ENCODE measurements at places on chromosomes 1 and 21.
A peak's percentile ranks its signal among the peaks of the same experiment; 100 is the strongest.

DNA sequence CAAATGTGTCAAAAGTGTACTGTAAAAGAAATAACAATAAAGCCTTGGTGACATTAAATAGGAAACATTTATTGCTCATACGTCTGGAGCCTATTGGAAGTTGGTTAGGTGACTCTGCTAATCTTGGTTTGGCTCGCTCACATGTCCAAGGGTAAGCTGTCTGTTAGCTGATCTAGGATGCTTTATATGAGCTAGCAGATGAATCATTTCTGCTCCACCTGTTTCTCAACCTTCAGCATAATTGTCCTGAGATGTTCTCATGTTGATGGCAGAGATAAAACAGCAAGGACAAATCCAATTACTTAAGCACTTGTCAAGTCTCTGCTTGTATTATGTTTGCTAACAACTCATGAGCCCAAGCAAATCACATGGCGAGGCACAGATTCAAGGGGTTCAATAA is 56.0 kb upstream of the CD53 start:
- DNase-seq, result peak; percentile 7

DNA sequence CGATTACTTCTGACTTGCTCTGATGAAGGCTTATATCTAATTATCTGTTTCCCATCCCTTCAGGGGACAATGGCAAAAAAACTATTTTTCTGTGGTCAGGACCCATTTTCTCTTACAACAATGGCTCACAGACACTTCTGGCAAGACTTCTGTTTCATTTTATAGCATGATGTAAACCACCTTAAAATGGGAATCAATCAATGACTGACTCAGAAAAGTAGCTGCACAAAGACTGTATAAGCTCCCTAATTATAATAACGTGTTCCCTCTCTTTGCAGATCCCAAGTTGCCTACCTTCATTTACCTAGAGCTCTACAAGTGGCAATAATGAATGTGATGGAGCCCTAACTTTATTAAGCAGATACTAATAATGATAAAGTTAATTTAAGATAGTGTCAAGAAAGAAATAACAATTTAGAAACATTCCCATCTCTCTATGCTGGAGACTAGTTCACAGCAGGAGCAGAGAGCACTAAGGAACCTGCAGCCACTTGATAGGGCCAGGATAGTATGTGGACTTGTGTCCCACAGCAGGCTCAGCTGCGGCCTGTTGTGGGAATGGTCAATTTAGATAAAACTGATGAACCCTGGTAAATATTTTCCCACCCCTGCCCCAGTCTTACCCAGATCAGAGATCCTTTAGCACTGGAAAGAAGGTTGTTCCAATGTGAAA is 538 bp downstream of the GBP2 start:
- DNase-seq, result no peak

- DNase-seq, result no peak
These were observed 74.2 kb upstream of the CXADR start for GRCh38 chr21:17438635-17439034.

- DNase-seq, result no peak
These were observed 272.2 kb upstream of the B3GALT2 start for GRCh38 chr1:193458628-193459027.

DNA sequence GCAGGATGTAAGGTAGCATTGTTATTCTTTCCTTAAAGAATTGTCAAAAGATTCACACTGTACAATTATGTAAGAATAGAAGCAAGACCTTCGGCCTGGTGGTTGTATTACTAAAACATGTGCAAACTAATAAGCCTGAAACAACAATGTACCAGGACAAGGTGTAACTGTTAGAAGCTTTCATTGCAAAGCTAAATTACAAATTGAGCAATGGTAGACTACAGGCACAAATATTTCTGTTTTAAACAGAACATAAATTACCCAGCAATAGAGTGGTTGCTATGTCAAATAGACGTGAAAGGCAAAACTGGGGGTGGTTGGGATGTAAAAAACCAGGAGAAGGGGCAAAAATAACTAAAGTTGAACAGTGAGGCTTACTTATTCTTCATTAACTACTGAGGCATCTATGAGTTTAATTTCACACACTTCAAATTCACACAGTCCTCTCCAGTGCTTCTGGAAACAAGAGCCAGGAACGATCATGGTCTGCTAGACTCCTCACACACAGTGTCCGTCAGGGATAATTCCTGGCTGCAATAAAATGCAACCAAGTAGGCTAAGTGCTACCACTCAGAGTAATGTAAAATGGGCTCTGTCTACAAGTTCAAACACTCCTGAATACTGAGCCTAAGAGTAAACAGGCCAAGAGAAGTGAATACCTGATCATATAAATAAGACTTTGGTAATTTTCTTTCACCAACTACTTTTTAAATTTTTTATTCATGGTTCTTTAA is 39.3 kb upstream of the C1orf198 start:
- no peak for DNase-seq

DNA sequence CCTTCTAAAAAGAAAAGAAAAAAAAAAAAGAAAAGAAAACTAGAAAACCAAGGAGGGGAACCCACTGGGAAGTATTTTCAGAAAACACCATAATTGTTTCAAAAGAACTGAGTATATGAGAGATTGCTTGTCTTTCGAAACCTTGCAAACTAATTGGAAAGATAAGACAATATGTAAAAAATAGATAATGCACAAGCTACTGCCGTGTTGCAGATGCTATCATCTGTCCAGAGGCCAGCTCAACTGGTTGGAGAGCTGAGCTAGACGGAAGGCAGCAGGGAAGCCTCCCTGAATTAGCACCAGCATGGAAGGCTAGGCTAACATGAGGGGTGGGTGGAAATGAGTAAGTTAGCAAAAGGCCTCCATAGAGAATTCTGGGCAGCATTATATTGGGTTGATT is 16.2 kb upstream of the CACHD1 start:
- DNase-seq, result no peak

DNA sequence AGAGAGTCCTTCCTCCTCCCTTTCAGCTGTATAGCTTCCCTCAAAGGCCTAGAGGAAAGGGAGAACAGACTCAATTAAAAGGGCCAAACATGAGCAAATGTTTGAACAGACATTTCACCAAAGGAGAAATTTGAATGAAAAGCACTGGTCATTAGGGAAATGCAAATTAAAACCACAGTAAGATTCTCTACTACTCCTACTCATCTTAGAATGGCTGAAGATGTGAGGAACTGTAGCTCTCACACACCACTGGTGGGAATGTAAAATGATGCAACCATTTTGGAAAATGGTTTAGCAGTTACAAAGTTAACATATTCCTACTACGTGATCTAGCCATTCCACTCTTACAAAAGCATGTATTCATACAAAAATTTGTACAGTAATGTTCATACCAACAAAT is 253.0 kb upstream of the HOOK1 start:
- no peak for DNase-seq

DNA sequence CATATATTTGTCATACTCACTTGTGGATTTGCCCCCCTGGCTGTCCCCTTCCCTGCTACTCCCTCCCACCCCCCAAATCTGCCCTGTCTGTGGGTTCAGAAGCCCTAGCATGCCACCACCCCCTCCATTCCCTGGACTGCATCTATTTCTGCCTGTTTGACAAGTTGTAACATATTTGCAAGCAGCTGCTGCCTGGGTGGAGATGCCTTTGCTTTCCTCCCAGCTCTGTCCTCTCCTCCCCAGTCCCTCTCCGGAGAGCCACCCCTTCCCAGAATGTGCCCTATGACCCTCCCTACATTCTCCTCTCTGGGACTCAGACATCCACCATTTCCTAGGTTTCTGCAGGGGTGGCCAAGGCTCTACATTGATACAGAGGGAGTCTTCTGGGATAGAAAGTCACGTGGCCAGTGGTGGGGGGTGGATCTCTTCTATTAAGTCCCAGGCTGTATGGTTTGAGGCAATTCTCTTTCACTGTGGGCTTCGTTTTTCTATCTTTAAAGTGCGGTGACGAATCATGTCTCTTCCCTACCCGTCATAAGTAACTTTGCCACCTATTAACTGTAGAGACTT is 6.0 kb upstream of the MYOG start:
- no peak for DNase-seq

GRCh38 chr1:53702341-53702740 is 36.6 kb downstream of the GLIS1 start:
- no peak for DNase-seq

DNA sequence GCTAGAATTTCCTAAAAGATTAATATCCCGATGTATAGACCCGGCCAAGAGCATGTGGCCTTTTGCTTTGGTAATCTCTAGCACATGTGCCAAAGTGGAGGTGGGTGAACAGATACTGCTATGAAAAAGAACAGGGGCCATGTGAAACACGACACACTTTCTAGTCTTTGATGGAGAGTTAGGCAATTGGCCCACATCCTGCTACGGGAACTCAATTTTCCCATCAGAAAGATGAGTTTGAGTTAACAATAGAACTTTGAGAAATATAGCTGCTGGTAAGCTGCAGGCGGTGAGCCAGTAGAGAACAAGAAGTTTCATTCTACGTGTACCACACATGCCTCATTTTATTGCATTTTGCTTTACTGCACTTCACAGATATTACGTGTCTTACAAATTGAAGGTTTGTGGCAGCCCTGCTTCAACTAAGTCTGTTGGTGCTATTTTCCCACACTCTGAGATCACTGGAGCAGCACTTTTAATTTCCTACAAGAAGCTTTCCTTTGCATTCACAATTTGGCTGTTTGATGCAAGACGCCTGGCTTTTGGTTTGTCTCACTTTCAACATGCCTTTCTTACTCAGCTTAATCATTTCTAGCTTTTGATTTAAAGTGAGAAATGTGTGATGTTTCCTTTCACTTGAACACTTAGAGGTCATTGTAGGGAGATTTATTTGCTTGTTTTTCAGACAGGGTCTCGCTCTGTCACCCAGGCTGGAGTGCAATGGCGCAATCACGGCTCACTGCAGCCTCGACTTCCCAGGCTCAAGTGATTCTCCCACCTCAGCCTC is 46.3 kb downstream of the HTR6 start:
- no peak for DNase-seq

GRCh38 chr1:201726700-201727099 is 102.3 kb upstream of the IPO9 start:
- no peak for DNase-seq

DNA sequence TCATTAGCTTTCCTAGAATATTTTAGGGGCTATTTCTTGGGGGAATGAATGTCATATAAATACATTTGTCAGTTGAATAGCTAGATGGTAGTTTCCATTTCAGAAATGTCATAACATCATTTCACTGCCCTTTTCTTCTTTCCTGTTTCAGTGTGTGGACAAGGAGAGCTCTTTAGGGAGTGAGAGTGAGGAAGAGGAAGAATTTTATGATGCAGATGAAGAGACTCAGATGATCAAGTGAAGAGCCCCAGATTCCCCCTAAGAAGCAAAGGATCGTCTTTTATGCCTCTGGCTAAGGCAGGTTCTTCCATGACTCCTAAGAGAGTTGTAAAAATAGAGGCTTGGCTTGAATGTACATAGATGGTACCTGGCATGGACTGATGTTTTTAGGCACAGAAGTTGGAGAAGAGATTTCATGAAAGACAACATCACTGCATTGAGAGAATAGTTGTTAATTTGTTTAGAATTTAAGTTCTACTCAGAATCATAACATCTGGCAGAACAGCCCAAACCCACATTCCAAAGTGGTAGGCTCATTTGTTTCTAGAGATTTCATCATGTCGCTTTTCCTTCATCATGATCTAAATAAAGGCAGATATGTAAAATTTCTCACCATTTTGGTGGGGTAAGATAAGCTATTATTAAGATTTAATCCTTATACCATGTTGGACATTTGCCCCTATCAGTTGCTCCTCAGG is 44.2 kb upstream of the MAB21L3 start:
- DNase-seq, result no peak

- DNase-seq, result no peak
These were observed 71.5 kb downstream of the VPS26C start for GRCh38 chr21:37195610-37196009.

DNA sequence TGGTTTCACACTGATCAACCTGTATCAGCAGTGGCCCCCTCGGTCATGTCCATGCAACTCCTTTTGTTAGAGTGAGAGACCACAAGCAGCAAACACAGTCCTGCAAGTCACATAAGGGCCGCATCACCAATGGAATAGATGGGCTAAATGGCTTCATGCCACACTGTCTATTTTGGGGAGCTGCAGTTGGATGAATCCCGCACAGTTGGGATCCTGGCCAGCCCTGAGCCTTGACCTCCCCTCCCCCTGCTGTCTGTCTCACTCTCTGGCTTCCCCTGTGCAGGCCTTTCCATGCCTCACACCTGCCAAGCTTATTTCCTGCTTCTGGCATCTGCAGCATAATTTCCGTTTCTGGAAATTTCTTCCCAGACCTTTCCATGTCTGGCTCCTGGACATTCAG is 57.0 kb downstream of the CNIH3 start:
- no peak for DNase-seq

DNA sequence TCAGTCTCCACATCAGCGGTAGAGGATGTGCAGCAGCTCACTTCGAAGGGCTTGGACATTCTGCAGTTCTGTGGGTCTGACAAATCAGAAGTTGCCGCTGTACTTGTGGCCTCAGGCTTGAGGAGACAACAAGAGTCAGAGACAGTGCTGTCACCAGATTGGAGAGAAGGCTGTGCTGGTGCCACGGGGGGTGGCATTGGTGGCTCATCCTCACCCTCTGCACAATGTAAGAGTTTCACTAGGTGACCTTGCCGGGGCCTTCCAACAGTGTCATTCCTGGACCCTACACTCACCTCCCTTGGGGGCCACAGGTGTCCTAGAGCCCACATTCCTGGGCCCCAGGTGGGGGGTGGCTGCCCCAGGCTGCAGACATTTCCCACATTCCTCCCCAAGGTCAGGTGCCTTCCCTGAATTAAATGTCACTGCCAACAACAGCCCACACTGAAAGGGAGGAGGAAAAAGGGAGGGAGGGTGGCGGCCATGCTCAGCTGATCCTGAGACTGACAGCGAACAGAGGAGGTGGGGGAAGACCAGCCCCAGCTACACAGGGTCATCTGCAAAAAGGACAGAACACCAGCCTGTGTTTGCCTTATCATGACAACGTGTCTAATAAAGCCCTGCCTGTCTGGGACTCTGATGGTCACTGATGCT is 46.4 kb downstream of the TMCC2 start:
- no peak for DNase-seq

GRCh38 chr1:157193702-157194391 is 55.7 kb upstream of the ETV3 start:
- DNase-seq, result peak; percentile 83

- no peak for DNase-seq
These were observed 122.8 kb downstream of the ACTL8 start for GRCh38 chr1:17877896-17878295.

- no peak for DNase-seq
These were observed 9.1 kb upstream of the SYTL1 start for GRCh38 chr1:27332536-27333281.

DNA sequence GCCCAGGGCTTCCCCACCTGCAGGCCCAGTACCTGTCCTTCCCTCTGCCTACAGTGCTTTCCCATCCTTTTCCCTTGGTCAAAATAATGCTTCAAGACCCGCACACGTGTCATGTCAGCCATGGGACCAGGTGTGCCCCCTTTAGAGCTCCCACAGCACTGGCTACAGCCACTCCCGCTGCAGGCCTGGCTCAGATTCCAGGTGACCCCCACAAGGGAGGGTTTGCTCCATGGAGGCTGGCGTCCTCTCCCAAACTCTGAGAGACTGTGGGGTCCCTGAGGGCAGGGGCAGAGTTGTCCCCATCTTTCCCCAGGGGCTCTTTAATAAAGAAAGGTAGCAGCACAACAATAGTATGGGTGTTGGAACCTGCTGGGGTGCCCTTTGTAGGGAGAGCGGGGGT is 66.4 kb upstream of the RUNX3 start:
- DNase-seq, result no peak
